GM12892 (cell line): ENCODE measurements at places on chromosomes 4 and X.

DNA sequence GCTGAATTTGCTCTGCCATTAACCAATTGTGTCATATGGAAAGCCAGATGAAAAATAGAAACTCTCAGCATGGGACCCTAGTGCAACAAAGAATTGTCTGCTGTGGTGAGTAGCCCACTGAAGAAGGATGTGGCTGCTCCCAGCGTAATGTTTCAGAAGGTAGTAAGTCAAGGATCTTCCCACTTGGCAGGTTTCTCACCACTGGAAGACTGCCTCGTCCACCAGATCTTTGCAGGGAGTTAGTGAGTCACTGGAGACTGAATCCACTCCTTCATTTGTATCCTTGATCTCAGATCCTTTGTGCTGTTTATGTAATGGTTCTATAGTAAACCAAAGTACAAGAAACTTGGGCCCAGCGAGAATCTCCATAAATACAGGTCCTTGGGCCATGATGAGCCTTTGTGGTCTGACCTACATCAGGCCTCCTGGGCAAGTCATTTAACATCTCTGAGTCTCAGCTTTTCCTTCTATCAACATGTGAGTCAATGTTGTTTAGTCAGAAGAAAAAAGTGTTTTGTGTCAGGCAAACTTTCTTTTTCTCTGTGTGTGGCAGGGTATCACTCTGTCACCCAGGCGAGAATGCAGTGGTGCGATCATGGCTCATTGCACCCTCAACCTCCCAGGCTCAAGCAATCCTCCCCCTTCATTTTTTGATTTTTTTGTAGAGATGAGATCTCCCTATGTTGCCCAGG lies 78.0 kb upstream of the CCDC160 start:
- no peak for DNase-seq

DNA sequence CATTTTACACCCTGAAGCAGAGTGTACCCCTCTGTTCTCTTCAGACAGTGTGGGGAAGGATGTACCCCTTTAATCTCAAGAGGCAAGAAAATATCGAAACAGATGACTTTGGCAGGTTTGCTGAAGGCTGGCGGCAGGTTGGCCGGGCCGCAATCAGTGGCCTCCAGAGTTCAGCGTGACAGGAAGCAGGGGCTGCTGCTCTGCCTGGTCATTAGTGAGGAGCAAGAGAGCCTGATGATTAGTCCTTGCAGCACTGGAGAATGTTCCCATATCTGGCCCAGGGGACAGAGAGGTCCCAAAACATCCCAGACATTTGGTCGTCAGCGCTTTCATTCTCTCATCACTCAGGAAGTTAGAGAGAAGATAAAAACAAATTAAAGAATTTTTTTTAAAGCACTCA lies 352.8 kb downstream of the SPRY1 start:
- DNase-seq = no peak

GRCh38 chrX:30831082-30831481 lies 58.0 kb downstream of the TAB3 start:
- no peak for DNase-seq

- DNase-seq = no peak
Observed at GRCh38 chr4:113958766-113959538, 20.5 kb downstream of the ARSJ start.

DNA sequence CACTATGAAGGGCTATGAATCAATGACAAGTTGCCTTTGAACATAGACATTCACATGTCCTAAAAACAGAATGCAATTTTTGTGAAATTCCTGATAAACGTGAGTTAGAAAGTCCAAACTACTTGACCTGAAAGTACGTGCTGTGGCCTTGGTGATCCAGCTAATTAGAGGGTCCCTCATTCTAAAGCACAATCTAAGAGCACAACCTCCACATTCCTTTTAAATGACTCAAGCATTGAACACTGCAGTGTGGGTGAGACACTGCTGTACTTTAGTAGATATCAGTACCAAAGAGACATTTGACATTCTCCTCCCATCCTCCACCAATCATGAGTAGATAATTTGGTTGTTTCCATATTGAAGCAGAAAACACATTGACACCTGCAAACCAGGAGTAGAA lies 73.5 kb downstream of the FAM47B start:
- DNase-seq = no peak

- DNase-seq = no peak
Observed at GRCh38 chr4:185839194-185839712, 27.3 kb upstream of the SORBS2 start.

DNA sequence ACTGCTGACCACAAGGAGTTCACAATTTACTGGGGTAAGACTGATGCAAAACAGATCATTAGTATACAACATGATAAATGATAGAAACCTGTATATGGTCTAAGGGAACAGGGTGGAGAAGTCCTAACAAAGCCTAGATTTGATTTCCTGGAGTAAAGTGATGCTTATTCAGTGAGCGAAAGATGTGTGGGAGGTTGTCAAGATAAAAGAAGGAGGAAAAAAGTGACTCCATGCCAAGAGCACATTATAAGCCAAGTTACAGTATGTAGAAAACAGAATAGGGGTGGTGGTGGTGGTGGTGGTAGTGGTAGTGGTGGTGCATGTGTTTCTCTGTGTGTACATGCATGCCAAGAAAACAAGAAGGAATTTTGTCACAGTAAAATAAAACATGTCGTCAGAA lies 325.2 kb downstream of the MAPK10 start:
- DNase-seq = no peak

DNA sequence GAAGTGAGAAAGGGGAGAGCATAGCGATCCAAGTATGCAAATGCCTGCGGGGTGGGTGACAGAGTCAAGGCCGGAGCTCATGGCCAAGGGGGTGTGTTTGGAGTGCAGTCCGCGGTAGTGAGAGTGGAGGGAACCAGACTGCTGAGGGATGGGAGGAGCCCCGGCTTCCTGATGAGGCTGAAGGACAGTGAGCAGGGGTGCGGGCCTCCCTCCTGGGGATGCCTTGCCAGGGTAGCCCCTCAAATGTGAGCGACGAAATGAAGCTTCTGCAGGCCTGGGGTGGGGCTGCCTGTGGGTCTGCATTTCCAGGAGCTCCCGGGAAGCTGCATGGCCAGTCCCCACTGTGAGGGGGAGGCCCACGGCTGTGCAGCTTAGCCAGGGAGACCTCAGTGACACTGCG lies 45.0 kb downstream of the PSAPL1 start:
- DNase-seq = no peak

GRCh38 chrX:151239751-151240150 lies 63.4 kb downstream of the GPR50 start:
- no peak for DNase-seq

- DNase-seq = no peak
Observed at GRCh38 chrX:48972220-48973164, 848 bp upstream of the KCND1 start.

GRCh38 chr4:183987987-183988392 lies 82.9 kb downstream of the STOX2 start:
- DNase-seq = no peak

DNA sequence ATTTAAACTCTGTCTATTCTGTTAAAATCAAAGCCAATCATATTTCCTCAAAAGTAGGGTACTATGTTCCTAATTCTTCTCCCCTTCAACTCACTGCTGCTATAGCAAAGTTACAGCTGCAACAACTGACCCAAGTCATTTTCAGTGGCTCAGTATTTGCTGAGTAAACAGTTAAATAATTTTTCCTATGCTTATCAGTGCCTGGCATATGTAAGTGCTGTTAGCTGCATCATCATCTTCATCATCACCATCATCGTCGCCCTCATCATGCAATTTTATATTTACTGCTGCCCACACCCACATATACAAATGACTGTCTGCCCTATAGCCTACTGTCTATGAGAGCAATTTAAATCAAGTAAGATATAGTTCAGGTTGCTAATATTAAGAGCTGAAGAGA lies 21.9 kb downstream of the COQ2 start:
- no peak for DNase-seq

DNA sequence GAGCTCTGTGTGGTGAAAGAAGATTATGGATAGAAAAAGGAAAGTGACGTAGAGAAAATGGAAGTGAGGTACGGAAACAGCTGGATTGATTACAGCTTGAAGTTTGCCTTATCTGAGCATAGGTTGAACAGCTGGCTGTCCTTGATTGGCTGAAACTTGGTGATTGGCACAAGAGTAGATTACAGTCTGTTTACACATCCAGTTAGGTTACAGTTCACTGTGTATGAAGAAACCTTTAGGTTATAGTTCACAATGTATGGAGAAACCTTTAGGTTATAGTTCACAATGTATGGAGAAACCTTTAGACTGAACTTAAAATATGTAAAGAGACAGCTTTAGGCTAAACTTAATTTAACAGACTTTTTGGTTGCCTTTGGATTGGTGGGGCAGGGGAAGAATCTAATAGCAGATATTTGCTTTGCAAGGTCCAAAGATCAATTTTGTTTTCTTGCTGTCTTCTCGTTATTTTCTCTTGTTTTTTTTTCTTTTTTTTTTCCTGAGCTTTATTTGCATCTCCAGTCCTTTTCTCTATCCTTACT lies 15.6 kb upstream of the ART3 start:
- DNase-seq = no peak

GRCh38 chrX:56947699-56948098 lies 47.6 kb downstream of the SPIN3 start:
- no peak for DNase-seq

GRCh38 chr4:162241857-162242256 lies 78.1 kb upstream of the FSTL5 start:
- DNase-seq = no peak

GRCh38 chr4:163590103-163590502 lies 95.6 kb downstream of the TMA16 start:
- DNase-seq = no peak

DNA sequence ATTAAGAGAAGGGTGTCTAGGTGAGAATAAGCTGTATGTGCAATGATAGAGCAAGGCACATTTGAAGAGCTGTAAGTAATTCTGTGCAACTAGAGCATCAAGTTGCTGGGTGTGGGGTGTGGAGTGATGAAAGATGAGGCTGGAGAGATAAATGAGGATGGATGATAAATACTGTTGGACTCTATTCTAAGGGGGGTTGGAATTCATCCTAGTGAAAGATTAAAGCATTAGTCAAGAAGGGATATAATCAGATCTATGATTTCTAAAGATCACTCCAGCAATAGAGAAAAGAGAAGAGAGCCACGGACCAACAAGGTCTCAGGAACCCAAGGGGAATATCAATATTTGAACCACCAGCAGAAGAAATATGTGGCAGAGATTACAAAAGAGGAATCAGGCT lies 415.0 kb upstream of the RPS6KA3 start:
- no peak for DNase-seq

- DNase-seq = no peak
Observed at GRCh38 chr4:145231906-145232700, 51.7 kb upstream of the OTUD4 start.

DNA sequence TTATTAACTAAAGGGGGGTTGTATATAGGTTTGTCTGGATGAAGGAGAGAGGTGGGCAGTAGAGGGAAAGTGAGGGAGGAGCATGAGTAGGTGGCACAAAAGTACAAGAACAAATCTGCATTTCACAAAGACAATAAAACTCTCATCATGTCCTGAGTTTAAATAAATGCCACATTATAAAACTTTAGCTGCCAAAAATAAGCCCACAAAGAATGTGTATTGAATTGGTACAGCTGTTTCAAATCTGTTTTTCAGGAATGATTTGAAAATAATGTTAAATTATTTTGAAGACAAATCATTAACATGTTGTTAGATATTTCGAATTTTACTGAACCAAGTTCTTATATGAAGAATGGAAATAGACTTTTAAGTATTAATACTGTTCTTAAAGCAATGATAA lies 5.8 kb downstream of the CNKSR2 start:
- DNase-seq = no peak

GRCh38 chrX:137431693-137432488 lies 134.0 kb upstream of the ZIC3 start:
- DNase-seq = no peak

- DNase-seq = no peak
Observed at GRCh38 chr4:85747882-85748491, 273.0 kb downstream of the ARHGAP24 start.

DNA sequence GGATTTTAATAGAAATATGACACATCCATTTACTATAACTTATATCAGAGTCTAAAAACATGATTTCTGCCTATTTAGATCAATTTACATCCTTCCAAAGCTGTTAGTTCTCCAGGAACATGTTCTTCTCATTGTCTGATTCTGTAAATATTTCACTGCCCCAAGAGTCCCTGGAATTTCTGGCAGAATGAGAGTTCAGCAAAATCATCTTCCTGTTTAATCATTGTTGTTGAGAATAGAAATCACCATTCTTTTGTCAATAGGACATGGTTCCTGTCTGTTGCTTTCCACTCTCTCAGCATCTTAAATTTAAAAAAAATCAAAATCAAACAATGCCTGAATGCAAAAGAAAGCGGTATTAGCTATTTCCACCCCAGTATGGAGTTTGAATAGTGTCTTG lies 172.8 kb upstream of the FRMPD4 start:
- no peak for DNase-seq

- no peak for DNase-seq
Observed at GRCh38 chrX:18598413-18598812, 73.5 kb downstream of the RS1 start.

GRCh38 chr4:186190581-186191199 lies 677 bp upstream of the CYP4V2 start:
- DNase-seq = peak; percentile 41

GRCh38 chr4:58175024-58175423 lies 1064.8 kb upstream of the IGFBP7 start:
- no peak for DNase-seq

DNA sequence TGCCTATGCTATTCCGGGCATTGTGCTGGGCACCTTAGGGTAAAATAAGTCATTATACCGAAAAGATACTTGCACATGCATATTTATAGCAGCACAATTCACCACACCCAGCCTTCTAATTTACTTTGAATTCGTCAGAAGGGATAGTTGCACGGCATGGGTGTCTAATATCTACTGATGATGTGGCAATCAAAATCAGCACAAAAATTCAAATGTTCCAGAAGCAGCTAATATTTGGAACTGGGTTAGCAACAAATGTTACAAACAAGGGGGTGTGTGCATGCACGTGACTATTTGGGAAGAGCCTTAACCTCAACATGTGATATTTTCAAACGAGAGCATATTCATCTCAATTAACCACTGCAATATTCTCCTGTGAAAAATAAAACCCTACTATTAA lies 79.7 kb upstream of the PRSS48 start:
- no peak for DNase-seq

DNA sequence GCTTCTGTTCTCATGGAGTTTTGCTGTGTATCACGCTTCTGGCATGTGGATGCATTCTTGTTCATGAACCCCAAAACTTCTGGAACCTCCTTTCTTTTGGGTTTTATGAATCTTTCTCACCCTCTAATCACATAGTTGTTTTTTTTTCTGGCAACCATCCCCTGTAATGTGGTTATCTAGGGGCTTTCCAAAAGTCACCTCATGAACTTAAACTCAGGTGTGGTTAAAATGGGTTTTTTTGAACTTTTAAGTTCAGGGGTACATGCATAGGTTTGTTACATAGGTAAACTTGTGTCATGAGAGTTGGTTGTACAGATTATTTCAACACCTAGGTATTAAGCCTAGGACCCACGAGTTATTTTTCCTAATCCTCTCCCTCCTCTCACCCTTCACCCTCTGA lies 1099.4 kb upstream of the SLIT2 start:
- no peak for DNase-seq

- no peak for DNase-seq
Observed at GRCh38 chr4:1300466-1301455, 11.1 kb downstream of the MAEA start.
